Peyer's patch (tissue), 4 donors: ENCODE measurements at places on chromosomes 5 and 9. TPM values are rescaled to one million over a fixed set of nuclear protein-coding genes. Genes with fewer than 3 reads are reported as not detected.

DNA sequence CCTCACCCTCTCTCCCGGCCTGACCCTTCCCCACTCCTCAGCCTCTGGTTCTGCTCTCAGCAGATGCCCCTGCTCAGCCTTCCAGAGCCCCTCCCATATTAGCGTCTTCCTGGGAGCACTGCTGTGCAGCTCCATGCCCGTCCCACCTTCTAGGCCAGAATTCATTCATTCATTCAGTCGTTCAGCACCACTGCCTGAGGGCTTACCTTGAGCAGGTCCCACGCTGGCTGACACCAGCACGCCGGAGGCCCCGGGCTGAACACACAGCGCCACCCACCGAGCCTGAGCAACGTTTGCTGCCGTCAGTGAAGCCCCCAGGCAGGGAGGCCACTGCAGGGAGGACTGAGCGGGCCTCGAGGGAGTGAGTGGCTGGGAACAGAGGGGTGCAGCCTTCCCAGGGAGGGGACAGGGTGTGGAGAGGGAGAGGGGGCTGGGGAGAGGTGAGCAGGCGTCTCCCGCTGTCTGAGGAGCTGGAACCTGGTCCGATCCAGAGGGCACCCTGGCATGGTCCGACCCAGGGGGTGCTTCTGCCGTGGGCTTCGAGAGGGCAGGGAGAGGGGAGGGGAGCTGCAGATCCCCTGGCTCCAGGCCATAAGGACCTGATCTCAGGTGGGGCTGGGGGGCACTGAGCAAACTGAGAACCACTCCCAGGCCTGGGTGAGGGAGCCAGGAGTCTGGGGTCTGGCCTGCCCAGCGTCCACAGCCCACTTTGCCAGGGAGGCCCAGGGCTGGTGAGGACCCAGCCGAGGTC lies 98.8 kb upstream of the RAPGEF1 start:
- no peak for DNase-seq

GRCh38 chr9:71897577-71897976 lies 13.4 kb downstream of the ABHD17B start:
- no peak for DNase-seq

DNA sequence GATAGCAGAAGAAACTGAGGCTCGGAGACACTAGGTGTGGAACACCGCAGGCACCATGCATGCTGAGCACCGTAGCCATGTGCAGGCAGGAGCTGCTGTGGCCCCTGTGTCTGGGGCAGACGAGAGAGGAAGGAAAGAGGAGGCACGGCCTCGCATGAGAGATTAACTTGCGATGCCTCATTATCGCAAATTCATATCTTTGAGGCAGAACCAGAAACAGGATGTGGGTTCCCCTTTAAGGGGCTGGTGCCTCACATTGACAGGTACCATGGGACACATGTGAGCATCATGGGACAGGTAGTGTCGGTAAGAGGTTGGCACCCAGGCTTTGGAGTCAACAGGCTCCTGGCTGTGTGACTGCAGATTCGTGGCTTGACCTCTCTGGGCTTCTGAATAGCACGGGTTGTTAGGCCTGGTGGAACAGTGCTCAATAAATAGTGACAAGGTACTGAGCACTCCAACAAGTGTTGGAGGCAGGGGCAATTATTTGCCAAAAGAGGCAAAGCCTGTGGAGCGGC lies 40.8 kb downstream of the NAIF1 start:
- no peak for DNase-seq

- DNase-seq: no peak
These were observed 66.0 kb downstream of the FER start for GRCh38 chr5:108813673-108814072.

- DNase-seq: no peak
These were observed 172.5 kb downstream of the FSTL4 start for GRCh38 chr5:133439859-133440258.

DNA sequence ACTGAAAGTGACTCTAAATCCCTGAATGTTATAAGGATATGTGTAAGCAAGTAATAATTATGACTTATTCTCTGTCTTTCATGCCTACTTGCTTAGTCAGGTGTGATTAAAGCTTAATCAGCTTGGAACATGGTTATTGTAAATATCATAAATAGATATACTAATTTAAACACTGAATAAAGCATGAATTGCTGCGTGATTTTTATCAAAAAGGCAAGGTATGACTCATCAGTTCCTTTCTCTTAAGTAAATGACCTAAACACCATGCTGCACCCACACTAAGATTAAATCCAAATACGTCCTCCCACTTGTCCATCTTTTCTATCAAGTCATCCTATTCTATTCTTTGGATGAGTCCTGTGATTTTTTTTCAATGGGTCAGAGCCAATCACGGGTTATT lies 124.6 kb upstream of the MTAP start:
- DNase-seq: no peak

- no peak for DNase-seq
These were observed 320.2 kb downstream of the MAT2B start for GRCh38 chr5:163825661-163826060.

- DNase-seq: no peak
These were observed 29.9 kb upstream of the DMRTA1 start for GRCh38 chr9:22416692-22417060.

DNA sequence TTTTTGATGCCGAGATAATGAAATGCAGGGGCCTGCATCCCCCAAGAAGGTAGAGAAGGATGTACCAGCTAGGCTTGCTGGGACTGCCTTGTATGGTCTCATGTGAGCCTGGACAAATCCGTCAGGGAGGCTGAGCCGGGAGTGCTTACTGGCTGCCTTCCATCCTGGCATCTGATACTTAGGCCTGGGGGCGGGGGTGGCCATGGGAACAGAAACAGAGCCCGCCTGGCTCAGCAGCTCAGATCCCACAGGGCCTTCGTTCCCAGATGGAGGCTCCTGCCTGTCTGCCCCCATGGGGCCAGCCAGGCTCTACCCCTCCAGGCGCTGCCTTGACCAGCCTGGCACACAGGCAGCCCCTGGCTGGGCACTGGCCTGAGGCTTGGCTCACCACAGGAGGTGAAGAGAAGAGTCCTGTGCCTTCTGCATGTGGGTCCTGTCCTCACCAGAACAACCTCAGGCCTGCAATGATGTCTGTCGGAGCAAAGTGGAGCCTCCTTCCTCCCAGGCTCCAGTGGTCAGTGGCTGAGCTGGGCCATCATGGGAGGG lies 10.5 kb upstream of the SPATA31E1 start:
- DNase-seq: peak; percentile 32

- DNase-seq: no peak
These were observed 316.5 kb downstream of the ICE1 start for GRCh38 chr5:5738797-5739489.

DNA sequence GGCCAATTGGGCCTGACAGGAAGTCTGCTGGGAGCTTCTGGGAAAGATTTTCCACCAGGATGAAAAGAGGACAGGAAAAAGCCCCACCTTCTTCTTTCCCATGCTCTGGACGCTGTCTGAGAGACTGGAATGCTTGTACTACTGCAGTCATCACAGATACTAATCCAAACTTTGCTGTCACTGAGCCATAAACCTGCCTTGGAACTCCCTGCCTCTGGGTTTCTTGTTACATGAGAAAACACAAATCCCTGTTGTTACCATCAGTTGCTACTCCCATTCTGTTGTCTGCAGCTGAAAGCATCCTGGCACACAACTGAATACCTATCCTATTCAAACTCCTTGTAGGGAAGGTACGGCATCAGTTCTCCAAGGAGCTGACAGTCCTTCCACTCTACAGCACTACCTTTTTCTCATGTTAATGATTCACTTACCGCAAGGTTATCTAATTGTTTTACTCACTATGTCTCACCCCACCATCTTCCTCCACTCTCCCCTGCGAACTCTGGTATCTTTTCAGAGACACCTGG lies 167.5 kb downstream of the CDK5RAP2 start:
- no peak for DNase-seq

DNA sequence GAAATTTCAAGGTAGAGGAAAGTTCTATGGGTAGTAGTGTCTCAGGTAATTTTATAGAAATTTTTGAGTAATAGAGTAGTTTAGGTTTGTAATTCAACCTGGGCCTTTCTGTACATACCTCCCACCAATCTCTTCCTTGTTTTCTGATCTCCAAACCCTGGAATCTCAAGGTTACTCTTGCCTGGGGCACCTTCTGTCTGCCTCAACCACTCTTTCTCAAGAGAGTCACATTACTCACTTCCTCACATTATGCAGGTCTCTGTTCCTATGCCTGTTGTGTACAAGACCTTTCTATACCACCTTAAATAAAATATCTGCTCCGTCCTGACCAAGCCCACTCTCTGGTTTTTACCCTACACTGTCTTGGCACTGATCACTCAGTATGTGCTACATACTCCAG lies 412.6 kb upstream of the CTNND2 start:
- DNase-seq: no peak

- no peak for DNase-seq
These were observed 49.0 kb downstream of the DAPK1 start for GRCh38 chr9:87546704-87547103.

GRCh38 chr9:3936520-3937235 lies 363.2 kb downstream of the GLIS3 start:
- no peak for DNase-seq

- DNase-seq: no peak
These were observed 65.4 kb upstream of the C9orf72 start for GRCh38 chr9:27638716-27639115.

- DNase-seq: no peak
These were observed 19.6 kb downstream of the TJP2 start for GRCh38 chr9:69193685-69194032.

GRCh38 chr5:131042021-131042789 lies 122.9 kb downstream of the HINT1 start:
- DNase-seq: no peak

DNA sequence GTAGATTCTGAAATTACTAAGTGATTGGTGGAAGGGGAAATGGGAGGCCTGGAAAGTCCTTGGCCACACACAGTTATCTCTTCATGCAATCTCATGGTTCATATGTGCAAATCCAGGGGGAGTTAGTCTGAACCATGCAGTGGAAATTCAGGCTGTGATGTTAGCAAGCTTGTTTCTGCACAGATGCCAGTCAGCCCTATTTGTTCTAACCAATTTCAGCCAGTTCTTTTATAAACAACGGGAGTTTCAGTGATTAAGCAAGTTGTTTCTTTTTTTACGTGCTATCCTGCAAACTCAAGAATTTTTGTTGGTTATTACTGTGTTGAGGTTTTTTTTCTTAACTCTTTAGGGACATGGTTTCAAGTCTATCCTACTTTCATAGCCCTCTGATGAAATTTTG lies 298.0 kb downstream of the FER start:
- no peak for DNase-seq

DNA sequence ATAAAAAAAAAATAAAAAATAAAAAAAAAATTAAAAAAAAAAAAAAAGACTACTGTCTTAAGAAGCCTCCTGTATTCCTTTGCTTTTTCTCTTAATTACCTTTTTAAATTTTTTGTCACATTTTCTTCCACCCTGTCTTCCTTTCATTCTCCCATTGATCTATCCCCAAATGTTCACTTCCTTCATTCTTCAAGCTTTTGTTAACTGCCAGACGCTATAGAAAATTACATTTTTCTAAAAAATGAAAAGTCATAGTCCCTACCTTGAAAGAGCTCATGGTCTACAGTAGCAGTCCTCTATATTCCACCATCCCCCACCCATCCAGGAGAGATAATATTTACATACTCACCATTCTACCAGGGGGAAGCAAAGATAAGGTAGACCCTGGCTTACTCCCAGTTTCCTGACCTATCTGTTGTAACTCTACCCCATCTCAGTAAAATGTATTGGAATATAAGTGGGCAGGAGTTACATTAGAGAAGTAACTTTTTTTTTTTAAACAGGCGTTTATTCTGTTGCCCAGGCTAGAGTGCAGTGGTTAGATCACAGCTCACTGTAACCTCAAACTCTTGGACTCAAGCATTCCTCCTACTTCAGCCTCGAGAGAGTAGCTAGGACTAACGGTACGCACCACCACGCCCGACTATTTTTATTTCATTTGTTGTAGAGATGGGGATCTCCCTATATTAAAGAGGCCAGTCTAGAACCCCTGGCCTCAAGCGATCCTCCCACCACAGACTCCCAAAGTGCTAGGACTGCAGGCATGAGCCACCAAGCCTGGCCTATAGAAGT lies 3.8 kb upstream of the PRKAA1 start:
- DNase-seq: no peak

GRCh38 chr9:134618163-134618832 lies 23.3 kb upstream of the COL5A1 start:
- DNase-seq: peak; percentile 43

DNA sequence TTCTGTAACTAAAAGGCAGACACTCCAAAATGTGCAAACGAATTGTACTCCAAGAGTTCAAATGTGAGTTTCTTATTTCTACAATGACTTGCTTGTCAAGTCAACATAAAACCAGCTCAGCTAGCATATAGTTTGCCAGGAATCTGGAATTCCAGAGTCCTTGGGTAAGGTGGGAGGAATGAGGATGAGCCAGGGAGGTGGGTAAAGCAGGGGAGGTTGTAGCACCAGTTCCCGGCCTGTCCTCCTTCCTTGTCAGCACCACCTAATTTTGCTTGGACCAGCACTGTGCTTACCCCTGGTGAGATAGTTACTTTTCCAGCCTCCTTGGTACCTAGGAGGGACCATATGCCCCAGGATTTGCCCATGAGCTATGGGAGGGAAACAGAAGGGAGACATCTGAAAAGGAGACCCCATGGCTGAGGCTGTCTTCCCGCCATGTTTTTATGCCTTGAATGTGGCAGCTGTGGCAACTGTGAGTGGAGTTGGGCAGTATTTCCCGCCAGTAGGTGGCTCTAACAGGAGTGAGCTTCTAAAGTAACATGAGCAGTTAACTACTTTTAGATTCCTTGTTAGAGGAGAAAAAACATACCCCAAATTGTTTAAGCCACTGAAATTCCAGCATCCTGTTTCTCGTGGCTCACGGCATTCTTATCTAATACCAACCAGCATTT lies 302.5 kb downstream of the TENT4A start:
- no peak for DNase-seq

GRCh38 chr9:84716217-84716616 lies 46.7 kb downstream of the NTRK2 start:
- no peak for DNase-seq

- no peak for DNase-seq
These were observed 8.7 kb downstream of the PCAT7 start for GRCh38 chr9:94563548-94563947.

GRCh38 chr9:89177012-89177943 lies 1.3 kb downstream of the SHC3 start:
- no peak for DNase-seq

GRCh38 chr5:136814619-136815378 lies 449.5 kb upstream of the TRPC7 start:
- DNase-seq: no peak

Gene TRIM36
- total RNA-seq: 48.9 TPM

Gene PDGFRB
- total RNA-seq: 17.5 TPM

Gene CXCL14
- total RNA-seq: 122 TPM

Gene DDX4
- not detected for total RNA-seq

Gene C9
- total RNA-seq: not detected

Gene UBTD2
- 38.2 TPM for total RNA-seq

Gene TOPORS
- total RNA-seq: 22.0 TPM

Gene SLC30A5
- total RNA-seq: 36.7 TPM

Gene OTP
- total RNA-seq: not detected

Gene ABLIM3
- 6.2 TPM for total RNA-seq

Gene CTXN3
- not detected for total RNA-seq

Gene NTMT1
- total RNA-seq: 26.1 TPM

Gene BAAT
- total RNA-seq: not detected

Gene SYK
- total RNA-seq: 48.7 TPM
